Fibroblast of lung (primary cell): ENCODE measurements at places on chromosomes 2 and 18. TPM values are rescaled to one million over a fixed set of nuclear protein-coding genes. Genes with fewer than 3 reads are reported as not detected.

The KIF5C gene
- total RNA-seq, result 0.17 and 0.51 TPM in 2 replicates

The LRRC30 gene
- not detected in 2 replicates for total RNA-seq

The PLEKHM3 gene
- total RNA-seq, result 17.2 and 20.1 TPM in 2 replicates

The IL1B gene
- total RNA-seq, result 0.26 TPM in 1 of 2 replicates, not detected in the other

The UPP2 gene
- not detected in 2 replicates for total RNA-seq

The YIPF4 gene
- 16.4 and 17.2 TPM in 2 replicates for total RNA-seq

The SLC16A14 gene
- 1.5 and 5.6 TPM in 2 replicates for total RNA-seq

DNA sequence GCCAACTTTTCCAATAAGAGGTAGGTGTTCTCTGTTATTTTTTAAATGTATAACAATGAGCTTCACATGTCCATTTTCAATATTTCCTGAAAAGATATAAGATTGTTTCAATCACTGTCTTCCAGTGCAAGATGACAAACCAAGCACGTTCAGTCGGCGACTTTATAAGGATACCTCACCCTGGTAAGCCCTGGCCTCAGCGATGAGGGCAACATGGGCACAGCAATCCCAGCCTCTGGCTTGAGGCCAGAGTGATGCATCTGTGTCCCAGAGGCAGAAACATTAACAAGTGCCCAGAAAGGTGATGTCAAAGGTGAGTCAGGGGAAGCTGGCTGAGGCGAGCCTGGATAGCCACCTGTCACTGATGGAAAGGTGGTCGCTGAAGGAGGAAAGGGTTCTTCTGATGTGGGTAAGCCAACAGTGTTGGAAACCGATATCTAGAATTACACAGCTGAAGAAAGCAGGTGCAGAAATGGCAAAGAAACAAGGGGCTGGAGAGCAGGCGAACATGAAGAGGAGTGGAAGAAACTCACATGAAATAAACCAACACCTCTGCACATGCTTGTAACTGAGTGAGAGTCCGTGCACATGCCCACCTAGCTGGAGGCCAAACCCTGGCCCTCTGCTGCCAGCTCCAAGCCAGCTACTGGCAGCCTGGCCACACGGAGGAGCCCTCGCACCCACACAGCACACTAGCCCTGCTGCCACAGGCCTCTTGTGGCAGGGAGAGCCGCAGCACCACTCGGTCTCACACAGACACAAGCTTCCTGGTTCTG lies 65.5 kb downstream of the FBXO15 start:
- no peak overlapping the region for H3K4me3 ChIP-seq
- H3K36me3 ChIP-seq, result no peaks in the 10 kb centered on the region

- H3K4me3 ChIP-seq, result no peak overlapping the region
- H3K36me3 ChIP-seq, result no peaks in the 10 kb centered on the region
- no peak overlapping the region for H3K27ac ChIP-seq
- DNase-seq, result no peak
- no peaks in the 10 kb centered on the region for H3K4me1 ChIP-seq
- H3K27me3 ChIP-seq, result no peaks in the 10 kb centered on the region
Observed at GRCh38 chr2:241794250-241794823, 14.7 kb upstream of the NEU4 start.

DNA sequence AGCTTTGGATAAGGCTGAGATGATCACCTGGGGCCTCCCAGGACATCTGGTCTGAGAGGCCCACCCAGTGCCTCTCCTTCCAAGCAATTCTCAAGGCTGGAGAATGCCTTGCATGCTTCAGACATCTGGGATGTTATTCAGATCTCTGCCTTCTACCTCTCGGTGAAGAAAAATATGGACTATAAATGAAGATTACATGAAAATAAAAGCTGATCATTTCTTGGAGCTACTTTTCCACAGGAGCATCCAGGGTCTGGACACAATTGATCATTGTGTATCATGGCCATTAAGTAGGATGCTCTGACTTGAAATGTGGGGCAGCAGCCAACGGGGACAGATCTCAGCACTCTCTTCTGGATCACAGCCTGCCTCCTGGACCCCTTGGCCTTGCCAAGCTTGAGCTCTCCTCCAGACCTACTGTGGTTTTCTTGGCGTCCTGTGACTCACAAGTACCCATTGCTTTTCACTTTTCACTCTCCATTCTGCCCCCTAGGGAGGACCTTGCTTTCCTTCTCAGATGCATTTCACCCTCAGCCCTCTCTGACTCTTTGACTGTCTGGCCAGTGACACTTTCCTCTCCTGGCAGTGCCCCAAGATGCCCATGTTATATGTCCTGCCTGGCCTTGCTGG lies 203.1 kb downstream of the INSIG2 start:
- H3K36me3 ChIP-seq, result no peaks in the 10 kb centered on the region
- H3K4me1 ChIP-seq, result no peaks in the 10 kb centered on the region
- DNase-seq, result no peak
- H3K27me3 ChIP-seq, result no peaks in the 10 kb centered on the region
- H3K27ac ChIP-seq, result no peak overlapping the region

DNA sequence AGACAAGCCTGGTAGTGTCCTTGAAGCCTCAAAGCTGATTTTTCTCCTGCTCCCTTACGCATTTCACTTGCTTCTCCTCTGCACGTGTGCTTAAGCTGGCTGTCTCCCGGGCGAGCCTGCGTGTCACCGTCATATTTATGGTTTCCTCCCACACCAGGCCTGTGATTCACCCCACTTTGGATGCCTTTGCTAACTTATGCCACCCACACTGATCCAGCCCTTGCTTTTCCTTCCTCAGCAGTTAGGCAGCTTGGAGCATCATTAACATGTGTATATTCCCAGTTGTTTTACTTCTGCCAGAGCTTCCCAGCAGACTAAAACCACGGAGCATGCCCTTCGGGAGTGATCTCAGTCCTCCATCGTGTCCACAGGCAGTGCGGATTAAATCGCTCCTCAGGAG lies 2.2 kb downstream of the ST3GAL5 start:
- H3K36me3 ChIP-seq, result no peaks in the 10 kb centered on the region
- peak overlapping the region; percentile 11 for H3K4me3 ChIP-seq
- DNase-seq, result peak; percentile 98

DNA sequence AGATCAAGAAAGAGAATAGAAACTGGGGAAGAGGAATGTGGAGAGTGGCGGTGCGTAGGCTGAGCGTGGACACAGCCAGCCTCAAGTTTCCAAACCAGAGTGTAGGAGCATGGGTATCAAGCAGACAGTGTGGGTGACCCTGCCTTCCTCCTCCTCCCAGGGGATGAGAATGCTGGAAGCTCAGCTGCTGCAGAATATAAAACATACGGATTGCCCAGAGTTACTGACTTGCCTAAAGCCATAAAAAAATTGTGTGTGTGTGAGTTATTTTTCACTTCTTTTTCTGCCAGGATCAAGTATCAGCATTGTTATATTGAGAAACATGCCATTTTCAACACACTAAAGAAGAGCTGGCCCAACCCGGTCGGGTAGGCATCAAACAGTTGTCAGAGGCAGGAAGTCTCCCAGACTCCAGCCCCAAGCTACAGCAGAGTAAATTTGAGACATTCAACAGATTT lies 333.3 kb upstream of the ACVR2A start:
- H3K36me3 ChIP-seq, result no peaks in the 10 kb centered on the region
- peak; percentile 36 for DNase-seq
- H3K27ac ChIP-seq, result no peak overlapping the region
- H3K27me3 ChIP-seq, result no peaks in the 10 kb centered on the region
- no peaks in the 10 kb centered on the region for H3K4me1 ChIP-seq

- no peaks in the 10 kb centered on the region for H3K27me3 ChIP-seq
- no peak for DNase-seq
- H3K36me3 ChIP-seq, result no peaks in the 10 kb centered on the region
- H3K4me1 ChIP-seq, result no peaks in the 10 kb centered on the region
- no peak overlapping the region for H3K4me3 ChIP-seq
- no peak overlapping the region for H3K27ac ChIP-seq
Observed at GRCh38 chr18:13893418-13893760, 21.9 kb downstream of the MC2R start.

DNA sequence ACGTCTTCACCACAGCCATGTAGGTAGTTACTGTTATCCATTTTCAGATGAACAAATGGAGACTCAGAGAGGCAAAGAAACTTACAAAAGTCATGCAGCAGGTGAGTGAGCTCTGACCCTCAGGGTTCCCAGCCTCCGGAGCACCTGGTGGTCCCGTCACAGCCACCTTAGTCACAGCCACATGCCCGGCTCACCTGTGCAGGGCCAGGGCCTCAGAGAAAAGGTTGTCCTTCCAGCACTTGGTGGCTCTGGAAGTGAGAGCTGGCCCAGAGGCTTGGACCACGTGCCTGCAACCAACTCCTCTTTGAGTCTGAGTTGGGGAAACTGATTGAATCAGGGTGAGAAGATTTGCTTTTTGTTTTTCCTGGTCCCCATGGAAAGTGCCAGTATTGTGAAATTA lies 189.3 kb downstream of the GLI2 start:
- H3K27me3 ChIP-seq, result no peaks in the 10 kb centered on the region
- H3K36me3 ChIP-seq, result peaks cover 5% of the 10 kb centered on the region
- DNase-seq, result no peak
- no peak overlapping the region for H3K4me3 ChIP-seq
- H3K4me1 ChIP-seq, result no peaks in the 10 kb centered on the region

DNA sequence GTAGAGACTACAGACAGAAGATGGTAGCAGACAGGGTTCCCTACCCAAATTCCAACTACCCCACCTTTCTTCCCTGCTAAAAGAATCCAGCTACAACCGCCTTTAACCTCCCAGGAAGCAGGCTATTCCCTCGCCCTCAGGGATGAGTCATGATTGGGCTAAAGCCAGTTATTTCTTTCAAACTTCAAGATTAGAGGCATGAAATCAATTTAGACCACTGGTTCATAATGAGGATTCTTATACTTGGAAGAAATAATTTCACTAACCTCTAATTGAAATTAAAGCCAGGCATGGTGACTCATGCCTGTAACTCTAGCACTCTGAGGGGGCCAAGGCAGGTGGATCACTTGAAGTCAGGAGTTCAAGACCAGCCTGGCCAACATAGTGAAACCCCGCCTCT lies 20.0 kb downstream of the TRIP12 start:
- peaks cover 5% of the 10 kb centered on the region for H3K4me1 ChIP-seq
- peak; percentile 83 for DNase-seq
- H3K27ac ChIP-seq, result no peak overlapping the region
- H3K4me3 ChIP-seq, result no peak overlapping the region
- H3K36me3 ChIP-seq, result peaks cover 1% of the 10 kb centered on the region

GRCh38 chr2:215622837-215623236 lies 187.0 kb upstream of the FN1 start:
- no peak overlapping the region for H3K4me3 ChIP-seq
- no peak for DNase-seq
- peaks cover 10% of the 10 kb centered on the region for H3K4me1 ChIP-seq
- no peak overlapping the region for H3K27ac ChIP-seq
- H3K36me3 ChIP-seq, result no peaks in the 10 kb centered on the region

GRCh38 chr2:57804971-57805370 lies 241.6 kb upstream of the VRK2 start:
- H3K4me3 ChIP-seq, result no peak overlapping the region
- H3K27ac ChIP-seq, result no peak overlapping the region
- no peaks in the 10 kb centered on the region for H3K4me1 ChIP-seq
- H3K27me3 ChIP-seq, result no peaks in the 10 kb centered on the region

DNA sequence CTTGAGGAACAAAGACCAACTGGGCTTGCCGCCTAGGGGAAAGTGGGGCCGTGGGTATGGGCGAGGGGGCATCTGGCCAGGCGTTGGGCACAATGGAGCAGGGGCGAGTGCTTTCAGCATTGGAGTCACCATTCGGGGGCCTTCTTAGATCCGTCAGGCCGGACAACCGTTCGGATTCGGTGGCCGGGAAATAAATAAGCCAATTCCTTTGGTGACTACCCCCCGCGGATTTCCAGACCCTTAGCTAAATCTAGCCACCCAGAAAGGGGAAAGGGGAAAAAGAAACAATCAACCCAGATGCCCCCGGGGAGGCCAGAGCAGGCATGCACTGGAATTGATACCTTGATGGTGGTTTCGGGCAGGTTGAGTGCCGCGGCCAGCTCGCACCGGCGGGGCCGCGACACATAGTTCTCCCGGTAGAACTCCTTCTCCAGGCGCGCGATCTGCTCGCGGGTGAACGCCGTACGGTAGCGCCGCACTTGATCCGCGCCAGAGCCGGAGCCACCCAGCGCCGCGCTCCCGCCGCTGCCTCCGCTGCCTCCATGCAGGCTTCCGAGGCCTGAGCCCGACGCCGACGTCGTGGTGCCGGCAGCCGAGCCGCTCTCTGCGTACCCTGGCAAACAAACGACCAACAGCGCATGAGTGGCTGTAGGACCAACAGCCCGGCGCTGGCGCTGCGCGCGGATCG lies 1.8 kb downstream of the EVX2 start:
- no peaks in the 10 kb centered on the region for H3K36me3 ChIP-seq
- no peak overlapping the region for H3K4me3 ChIP-seq
- no peak for DNase-seq

GRCh38 chr18:56423626-56424025 lies 214.8 kb downstream of the TXNL1 start:
- no peaks in the 10 kb centered on the region for H3K27me3 ChIP-seq
- H3K36me3 ChIP-seq, result no peaks in the 10 kb centered on the region
- no peak overlapping the region for H3K27ac ChIP-seq
- no peak for DNase-seq
- no peak overlapping the region for H3K4me3 ChIP-seq

DNA sequence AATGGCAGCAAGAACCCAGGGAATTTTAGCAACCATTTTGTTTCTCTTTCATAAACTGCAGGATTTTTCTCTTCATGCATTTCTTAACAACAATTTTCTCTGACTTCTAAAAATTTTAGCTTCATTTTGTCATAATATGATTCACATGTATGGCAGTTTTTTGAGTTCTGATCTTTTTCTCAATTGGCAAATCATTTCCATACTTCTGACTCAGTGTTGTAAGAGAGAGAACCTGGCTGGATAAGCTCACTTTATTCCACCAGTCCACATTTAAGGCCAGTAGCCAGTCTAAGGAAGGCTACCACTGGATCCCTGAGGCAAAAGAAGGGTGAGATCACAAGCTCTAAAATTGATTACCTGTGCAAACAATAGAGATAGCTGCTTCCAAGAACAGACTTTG lies 42.8 kb upstream of the COL3A1 start:
- H3K27ac ChIP-seq, result no peak overlapping the region
- H3K36me3 ChIP-seq, result no peaks in the 10 kb centered on the region
- no peak overlapping the region for H3K4me3 ChIP-seq
- no peaks in the 10 kb centered on the region for H3K27me3 ChIP-seq
- H3K4me1 ChIP-seq, result no peaks in the 10 kb centered on the region

GRCh38 chr18:39453882-39454281 lies 1888.3 kb upstream of the CELF4 start:
- H3K4me1 ChIP-seq, result no peaks in the 10 kb centered on the region
- H3K4me3 ChIP-seq, result peak overlapping the region; percentile 36
- DNase-seq, result peak; percentile 66
- no peaks in the 10 kb centered on the region for H3K36me3 ChIP-seq
- H3K27me3 ChIP-seq, result no peaks in the 10 kb centered on the region

- no peak overlapping the region for H3K4me3 ChIP-seq
- H3K27me3 ChIP-seq, result no peaks in the 10 kb centered on the region
- H3K36me3 ChIP-seq, result no peaks in the 10 kb centered on the region
- H3K27ac ChIP-seq, result no peak overlapping the region
- H3K4me1 ChIP-seq, result no peaks in the 10 kb centered on the region
Observed at GRCh38 chr2:16870491-16871076, 204.9 kb upstream of the CYRIA start.
